ENCODE measurements at places on chromosomes 12 and 14. TPM values are rescaled to one million over a fixed set of nuclear protein-coding genes. Genes with fewer than 3 reads are reported as not detected.

UNG gene
- total RNA-seq, result 14.4 TPM

C12orf54 gene
- total RNA-seq, result 3.5 TPM

EGLN3 gene
- 7.5 TPM for total RNA-seq

ACSM4 gene
- not detected for total RNA-seq
